HepG2 (cell line): ENCODE measurements at places on chromosomes 5 and 9. TPM values are rescaled to one million over a fixed set of nuclear protein-coding genes. Genes with fewer than 3 reads are reported as not detected.

GRCh38 chr9:85653153-85653552 is 88.6 kb downstream of the AGTPBP1 start:
- peaks cover 5% of the 10 kb centered on the region; the same call in 1 of the 3 replicates for H3K36me3 ChIP-seq
- H3K27ac ChIP-seq, result no peak overlapping the region
- no peaks in the 10 kb centered on the region for H3K27me3 ChIP-seq
- no peak for DNase-seq
- H3K4me3 ChIP-seq, result no peak overlapping the region
- no peaks in the 10 kb centered on the region for H3K4me1 ChIP-seq

GRCh38 chr9:98219794-98220370 is 27.4 kb upstream of the CORO2A start:
- DNase-seq, result no peak
- H3K4me3 ChIP-seq, result no peak overlapping the region
- H3K27me3 ChIP-seq, result no peaks in the 10 kb centered on the region
- no peak overlapping the region for H3K27ac ChIP-seq
- peaks cover 36% of the 10 kb centered on the region for H3K4me1 ChIP-seq
- H3K36me3 ChIP-seq, result no peaks in the 10 kb centered on the region; the same call in 1 of the 2 replicates

The CAST gene
- 67.6 and 87.8 TPM in 2 replicates for total RNA-seq

DNA sequence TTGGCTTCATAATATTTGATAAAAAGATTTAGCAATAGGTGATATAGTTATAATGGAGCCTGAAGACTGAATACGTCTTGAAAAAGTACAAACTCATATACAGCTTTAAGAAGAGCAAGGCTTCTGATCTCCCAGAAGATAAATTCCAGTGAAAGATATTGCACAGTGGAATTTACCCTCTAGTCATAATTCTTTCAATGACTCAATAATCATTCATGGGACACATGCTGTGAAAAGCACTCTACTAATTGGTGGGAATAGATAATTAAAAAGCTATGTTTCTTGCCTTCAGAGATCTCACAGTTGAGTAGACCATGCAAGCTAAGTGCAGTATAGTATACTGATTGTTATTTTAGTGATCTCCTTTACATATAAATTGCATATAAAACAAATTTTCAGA is 538.6 kb upstream of the CYLC2 start:
- H3K27me3 ChIP-seq, result no peaks in the 10 kb centered on the region
- H3K36me3 ChIP-seq, result no peaks in the 10 kb centered on the region
- no peak overlapping the region for H3K27ac ChIP-seq
- no peak for DNase-seq
- H3K4me1 ChIP-seq, result no peaks in the 10 kb centered on the region

The ATOX1 gene
- total RNA-seq, result 124 and 146 TPM in 2 replicates

The SAXO1 gene
- not detected in 2 replicates for total RNA-seq

- H3K4me3 ChIP-seq, result no peak overlapping the region
- no peak for DNase-seq
- H3K27me3 ChIP-seq, result no peaks in the 10 kb centered on the region
- H3K27ac ChIP-seq, result no peak overlapping the region
These were observed 5.0 kb upstream of the C1QTNF3 start for GRCh38 chr5:34047774-34048572.

DNA sequence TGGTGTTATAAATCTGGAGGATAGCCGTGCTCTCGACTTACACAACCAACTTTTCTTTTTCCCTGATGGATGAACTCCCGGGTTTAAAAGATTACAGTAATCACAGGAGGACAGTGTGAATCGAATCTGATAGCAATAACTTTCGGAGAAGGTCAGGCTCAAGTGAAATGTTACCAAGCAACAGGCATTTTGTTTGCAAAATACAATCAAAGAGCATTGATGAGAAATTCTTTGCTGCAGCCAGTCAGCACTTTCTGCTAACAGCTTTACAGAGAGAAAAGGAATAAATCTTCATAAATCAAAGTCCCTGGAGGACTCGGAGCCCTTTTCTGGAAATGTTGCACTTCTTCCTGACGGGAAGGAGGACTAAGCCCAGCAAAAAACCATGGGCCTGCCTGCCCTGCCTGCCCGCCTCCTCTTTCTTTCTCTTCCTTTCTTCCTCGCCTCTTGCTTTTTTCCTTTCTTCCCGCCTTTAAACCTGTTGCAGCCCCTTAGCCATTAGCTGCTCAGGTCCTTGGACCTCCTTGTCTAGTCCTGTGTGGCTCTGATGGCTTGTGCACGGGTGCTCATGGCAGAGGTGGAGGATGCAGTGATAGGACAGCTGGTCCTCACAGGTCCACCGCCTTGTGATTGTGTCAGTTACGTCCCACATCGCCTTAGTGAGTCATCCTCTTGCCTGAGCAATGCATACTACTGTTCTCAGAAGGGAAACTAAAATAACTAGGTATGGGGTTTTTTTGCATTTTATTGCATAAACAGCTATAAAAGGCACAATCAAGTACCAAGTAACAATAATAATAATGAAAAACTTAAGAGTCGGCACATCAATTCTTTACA is 6.2 kb downstream of the DMRT3 start:
- peaks cover 56% of the 10 kb centered on the region; the same call in 2 of the 3 replicates for H3K27me3 ChIP-seq
- no peak overlapping the region for H3K27ac ChIP-seq
- no peak for DNase-seq
- no peak overlapping the region for H3K4me3 ChIP-seq
- H3K4me1 ChIP-seq, result no peaks in the 10 kb centered on the region
- H3K36me3 ChIP-seq, result no peaks in the 10 kb centered on the region

- DNase-seq, result no peak
- no peaks in the 10 kb centered on the region for H3K36me3 ChIP-seq
- no peak overlapping the region for H3K4me3 ChIP-seq
- H3K27me3 ChIP-seq, result no peaks in the 10 kb centered on the region; the same call in 2 of the 3 replicates
These were observed 3.8 kb downstream of the FAM219A start for GRCh38 chr9:34454571-34455065.

The OR1K1 gene
- total RNA-seq, result not detected in 2 replicates

The LURAP1L gene
- 6.5 and 6.7 TPM in 2 replicates for total RNA-seq

DNA sequence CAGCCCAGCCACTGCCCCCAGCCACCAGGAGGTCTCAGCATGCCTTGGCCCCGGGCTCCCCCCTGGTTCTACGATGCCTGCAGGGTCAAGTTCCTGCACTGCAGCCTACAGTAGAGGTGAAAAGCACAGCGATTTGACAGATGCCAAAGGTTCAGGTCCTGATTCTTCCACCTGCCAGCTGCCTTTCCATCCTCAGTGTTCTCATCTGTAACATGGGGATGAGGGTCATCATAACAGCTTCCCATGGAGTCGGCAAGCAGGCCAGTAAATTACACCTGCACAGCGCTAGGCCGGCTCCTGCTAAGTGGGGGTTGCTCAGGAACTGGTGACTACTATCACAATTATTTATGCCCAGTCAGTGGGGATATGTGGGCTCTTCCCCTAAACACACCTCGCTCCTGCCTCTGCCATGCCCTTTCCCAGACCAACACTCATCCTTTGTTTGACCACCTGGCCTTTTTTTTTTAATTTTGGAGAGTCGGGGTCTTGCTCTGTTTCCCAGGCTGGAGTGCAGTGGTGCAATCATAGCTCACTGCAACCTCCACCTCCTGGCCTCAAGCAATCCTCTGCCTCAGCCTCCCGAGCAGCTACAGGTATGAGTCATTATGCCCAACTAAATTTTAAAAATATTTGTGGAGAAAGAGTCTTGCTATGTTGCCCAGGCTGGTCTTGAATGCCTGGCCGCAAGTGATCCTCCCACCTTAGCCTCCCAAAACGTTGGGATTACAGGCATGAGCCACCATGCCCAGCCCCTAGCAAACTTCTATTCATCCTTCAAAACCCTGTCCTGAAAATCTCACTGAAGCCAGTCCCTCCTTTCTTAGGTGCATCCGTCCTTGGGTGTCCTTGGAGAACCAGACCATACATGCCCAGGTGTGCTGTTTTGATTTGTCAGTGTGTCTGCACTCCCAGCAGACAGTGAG is 6.4 kb downstream of the ENG start:
- no peak for DNase-seq
- H3K4me1 ChIP-seq, result peaks cover 84% of the 10 kb centered on the region
- no peaks in the 10 kb centered on the region for H3K36me3 ChIP-seq
- peak overlapping the region; percentile 55 for H3K27ac ChIP-seq
- no peak overlapping the region for H3K4me3 ChIP-seq
- no peaks in the 10 kb centered on the region for H3K27me3 ChIP-seq

- H3K27ac ChIP-seq, result no peak overlapping the region
- H3K36me3 ChIP-seq, result no peaks in the 10 kb centered on the region
- H3K4me3 ChIP-seq, result no peak overlapping the region
- no peak for DNase-seq
- no peaks in the 10 kb centered on the region for H3K27me3 ChIP-seq
These were observed 144.7 kb upstream of the SHB start for GRCh38 chr9:38213631-38214299.

The MYMK gene
- not detected in 2 replicates for total RNA-seq

The RASA1 gene
- 19.5 and 23.4 TPM in 2 replicates for total RNA-seq

The ZNF454 gene
- total RNA-seq, result not detected in 2 replicates

The LRRTM2 gene
- total RNA-seq, result not detected in 2 replicates

- no peak for DNase-seq
- H3K4me1 ChIP-seq, result no peaks in the 10 kb centered on the region
- 0 out of 2 replicates have a peak, but pooled peaks cover 1% of the 10 kb centered on the region for H3K27me3 ChIP-seq
- no peak overlapping the region for H3K4me3 ChIP-seq
- H3K36me3 ChIP-seq, result no peaks in the 10 kb centered on the region
These were observed 97.1 kb upstream of the PRSS3 start for GRCh38 chr9:33698267-33698666.

DNA sequence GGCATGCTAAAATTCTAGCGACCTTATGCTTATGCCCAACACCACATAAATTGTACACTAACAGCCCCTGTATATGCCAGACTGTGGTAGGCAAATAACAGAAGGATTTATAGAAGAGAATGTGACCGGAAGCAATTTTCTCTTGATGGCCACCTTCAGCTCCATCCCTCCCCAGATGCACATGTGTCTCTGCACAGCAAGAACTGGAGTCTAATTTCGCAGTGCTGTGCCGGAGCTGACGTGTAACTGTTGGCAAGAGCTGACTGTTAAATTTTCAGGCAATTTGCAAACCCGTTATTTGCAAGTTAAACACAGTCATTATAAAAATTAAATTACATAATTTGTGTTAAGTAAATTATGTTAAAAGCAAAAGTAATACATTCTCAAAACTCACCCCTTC is 48.4 kb downstream of the PCA3 start:
- peaks cover 5% of the 10 kb centered on the region; the same call in 1 of the 3 replicates for H3K27me3 ChIP-seq
- H3K27ac ChIP-seq, result no peak overlapping the region
- no peak for DNase-seq
- no peaks in the 10 kb centered on the region for H3K4me1 ChIP-seq

GRCh38 chr5:65198456-65199120 is 283.1 kb downstream of the ADAMTS6 start:
- H3K27me3 ChIP-seq, result no peaks in the 10 kb centered on the region
- peak; percentile 35 for DNase-seq
- H3K4me1 ChIP-seq, result no peaks in the 10 kb centered on the region
- no peaks in the 10 kb centered on the region for H3K36me3 ChIP-seq
- H3K27ac ChIP-seq, result no peak overlapping the region

The INSL6 gene
- total RNA-seq, result not detected in 2 replicates

- H3K4me3 ChIP-seq, result no peak overlapping the region
- H3K27ac ChIP-seq, result no peak overlapping the region
- H3K4me1 ChIP-seq, result peaks cover 10% of the 10 kb centered on the region; the same call in 1 of the 2 replicates
- DNase-seq, result no peak
- H3K27me3 ChIP-seq, result no peaks in the 10 kb centered on the region
These were observed 11.1 kb downstream of the EXD3 start for GRCh38 chr9:137411645-137412380.

The ARID3C gene
- total RNA-seq, result not detected in 2 replicates

- DNase-seq, result no peak
- no peaks in the 10 kb centered on the region; the same call in 1 of the 2 replicates for H3K36me3 ChIP-seq
- H3K27me3 ChIP-seq, result no peaks in the 10 kb centered on the region
- peaks cover 47% of the 10 kb centered on the region for H3K4me1 ChIP-seq
- no peak overlapping the region for H3K27ac ChIP-seq
- H3K4me3 ChIP-seq, result no peak overlapping the region
These were observed 6.8 kb downstream of the SLC36A1 start for GRCh38 chr5:151454166-151454565.

The CACNA1B gene
- 0.04 TPM in 1 of 2 replicates, not detected in the other for total RNA-seq

- H3K4me1 ChIP-seq, result no peaks in the 10 kb centered on the region
- no peak overlapping the region for H3K27ac ChIP-seq
- H3K4me3 ChIP-seq, result no peak overlapping the region
- DNase-seq, result no peak
- H3K36me3 ChIP-seq, result no peaks in the 10 kb centered on the region
- H3K27me3 ChIP-seq, result no peaks in the 10 kb centered on the region; the same call in 1 of the 2 replicates
These were observed 25.7 kb downstream of the DPYSL3 start for GRCh38 chr5:147483961-147484707.

GRCh38 chr9:26157411-26157810 is 479.2 kb upstream of the TUSC1 start:
- DNase-seq, result no peak
- H3K27me3 ChIP-seq, result no peaks in the 10 kb centered on the region
- no peaks in the 10 kb centered on the region for H3K4me1 ChIP-seq
- no peak overlapping the region for H3K27ac ChIP-seq

The C5orf52 gene
- not detected in 2 replicates for total RNA-seq

DNA sequence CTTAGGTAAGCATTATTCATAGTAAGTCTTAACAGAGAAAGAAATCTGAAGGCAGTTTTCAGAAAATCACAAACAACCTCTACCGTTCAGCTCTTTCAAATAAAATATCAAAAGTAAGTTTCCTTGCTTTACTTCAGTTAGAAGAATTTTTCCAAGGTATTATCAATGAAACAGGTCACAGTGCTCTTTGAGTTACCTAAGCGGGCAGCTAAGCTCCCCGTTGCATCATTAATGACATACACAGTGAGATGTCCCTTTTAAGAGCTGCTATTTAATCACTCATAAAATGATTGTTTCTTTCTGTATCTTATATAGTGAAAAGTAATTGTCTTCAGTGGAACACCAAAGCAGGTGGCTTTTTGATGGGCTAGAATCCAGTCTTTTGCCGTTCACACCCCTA is 86.2 kb upstream of the PIK3R1 start:
- no peaks in the 10 kb centered on the region for H3K36me3 ChIP-seq
- no peaks in the 10 kb centered on the region for H3K4me1 ChIP-seq
- H3K27ac ChIP-seq, result no peak overlapping the region
- H3K4me3 ChIP-seq, result no peak overlapping the region
- H3K27me3 ChIP-seq, result no peaks in the 10 kb centered on the region

GRCh38 chr9:100486479-100487176 is 13.7 kb downstream of the TMEFF1 start:
- no peaks in the 10 kb centered on the region for H3K36me3 ChIP-seq
- no peaks in the 10 kb centered on the region for H3K27me3 ChIP-seq
- DNase-seq, result no peak
- H3K27ac ChIP-seq, result no peak overlapping the region
- no peak overlapping the region for H3K4me3 ChIP-seq

DNA sequence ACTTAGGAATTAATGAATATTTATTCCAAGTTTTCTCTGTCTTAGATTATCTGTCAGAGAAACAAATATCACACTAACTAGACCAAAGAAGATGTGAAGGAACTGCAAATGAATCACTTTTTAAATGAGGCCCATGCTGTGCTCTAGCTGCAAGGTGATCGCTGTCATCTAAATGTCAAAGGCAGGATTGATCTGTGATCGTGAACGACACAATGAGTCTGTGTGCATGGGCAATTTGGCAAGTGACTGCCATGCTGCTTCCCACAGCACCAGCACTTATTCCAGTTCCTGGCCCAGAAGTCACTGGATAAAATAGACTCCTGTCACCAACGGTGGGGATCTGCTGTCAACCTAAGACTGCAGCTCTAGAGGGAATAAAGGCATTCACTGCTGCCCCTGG is 141.2 kb downstream of the TRIM36 start:
- no peak overlapping the region for H3K4me3 ChIP-seq
- H3K4me1 ChIP-seq, result no peaks in the 10 kb centered on the region
- no peaks in the 10 kb centered on the region for H3K27me3 ChIP-seq
- no peaks in the 10 kb centered on the region for H3K36me3 ChIP-seq
- H3K27ac ChIP-seq, result no peak overlapping the region
